Activated naive CD4-positive, alpha-beta T cell treated with anti-CD3 and anti-CD28 coated beads for 36 hours (primary cell): ENCODE measurements at places on chromosomes 13 and 19. TPM values are rescaled to one million over a fixed set of nuclear protein-coding genes. Genes with fewer than 3 reads are reported as not detected.
A peak's percentile ranks its signal among the peaks of the same experiment; 100 is the strongest.

GRCh38 chr13:114100446-114101357 lies 31.7 kb downstream of the RASA3 start:
- DNase-seq: no peak

- no peak for DNase-seq
Measured at GRCh38 chr13:106513025-106513983, 22.2 kb downstream of the EFNB2 start.

DNA sequence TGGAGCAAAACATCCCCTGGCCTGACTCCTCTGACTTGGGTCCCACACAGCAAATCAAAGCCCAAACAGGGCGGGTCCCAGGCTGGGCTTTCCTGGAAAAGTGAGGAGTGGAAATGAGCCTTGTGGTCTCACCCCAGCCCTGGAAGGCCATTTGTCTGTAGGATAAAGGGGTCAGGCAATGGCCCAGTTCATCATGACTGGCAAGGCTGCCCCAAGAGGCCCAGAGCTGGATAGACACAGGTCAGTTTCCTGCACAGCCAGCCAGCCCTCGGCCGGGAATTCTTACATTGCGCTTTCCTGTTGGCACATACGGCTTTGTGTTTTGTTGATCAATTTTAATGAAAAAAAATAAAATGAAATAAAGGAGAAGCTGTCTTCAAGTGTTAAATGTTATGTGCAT lies 174.3 kb downstream of the TSHZ3 start:
- no peak for DNase-seq

DNA sequence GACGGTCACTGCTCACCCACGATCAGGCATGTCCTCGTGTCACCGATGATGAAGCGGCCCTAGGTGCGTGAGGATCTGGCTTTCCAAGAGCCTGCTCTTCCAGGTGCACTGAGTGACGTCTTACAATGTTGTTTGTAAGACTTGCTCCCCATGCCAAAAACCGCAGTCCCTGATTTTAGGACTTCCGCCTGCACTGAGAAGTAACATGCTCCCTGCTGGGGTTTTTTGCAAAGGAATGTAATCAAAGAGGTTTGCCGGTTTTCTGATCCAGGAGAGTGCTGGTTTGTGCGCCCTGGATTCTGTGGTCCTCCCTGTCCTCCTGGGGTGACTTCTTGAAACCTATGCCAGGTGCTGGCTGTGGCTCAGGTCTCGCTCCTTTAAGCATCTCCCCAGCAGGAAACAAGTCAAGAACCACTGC lies 38.8 kb downstream of the MYO9B start:
- no peak for DNase-seq

DNA sequence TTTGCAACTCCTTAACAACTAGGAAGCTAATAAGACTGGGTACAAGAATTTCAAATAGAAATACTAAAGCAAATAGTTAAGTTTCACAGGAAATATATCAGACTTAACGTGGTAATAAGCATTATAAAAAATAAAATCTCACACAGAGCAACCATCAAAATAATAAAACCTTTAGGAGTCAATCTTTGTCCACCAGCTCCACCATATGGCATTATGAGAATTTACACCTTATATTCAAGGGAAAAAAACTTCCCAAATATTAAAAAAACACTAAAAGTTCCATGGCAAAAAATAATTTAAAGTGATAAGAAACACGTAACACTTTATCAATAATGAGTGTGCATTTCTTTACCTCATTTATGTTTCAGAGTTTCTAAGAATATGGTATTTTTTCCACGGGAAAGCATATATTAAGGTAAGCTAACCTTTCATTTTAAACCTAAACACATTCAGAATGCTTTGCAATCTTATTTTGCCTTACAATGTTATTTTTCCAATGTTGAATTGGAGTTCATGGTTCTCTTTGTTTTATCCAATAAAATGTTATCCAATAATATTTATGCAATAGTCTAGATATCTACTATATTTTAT lies 423.2 kb upstream of the SGCG start:
- no peak for DNase-seq

DNA sequence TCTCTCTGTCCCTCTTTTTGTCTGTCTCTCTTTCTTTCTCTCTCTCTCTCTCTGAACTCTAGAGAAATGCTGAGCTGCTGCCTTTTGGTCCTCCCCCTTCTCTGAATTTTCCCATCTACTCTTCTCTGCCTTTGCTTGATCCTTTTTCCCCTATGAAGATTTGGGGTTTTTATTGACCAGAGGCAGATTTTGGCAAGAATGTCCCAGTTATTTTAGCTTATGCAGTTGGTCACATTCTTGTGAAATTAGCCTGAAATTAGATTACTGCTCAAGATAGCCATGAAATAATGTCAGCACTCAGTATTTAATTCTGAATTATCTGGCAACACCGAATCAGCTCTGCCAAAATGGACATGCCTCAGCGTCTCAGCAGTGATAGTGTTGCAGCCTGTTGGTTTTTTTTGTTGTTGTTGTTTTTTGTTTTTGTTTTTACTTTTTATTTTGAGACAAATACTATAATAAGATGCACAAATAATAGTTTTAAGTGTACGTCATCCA lies 17.2 kb upstream of the SPART start:
- DNase-seq: no peak

The CCL25 gene
- not detected for total RNA-seq

- no peak for DNase-seq
Measured at GRCh38 chr13:83824560-83824959, 57.7 kb downstream of the SLITRK1 start.

GRCh38 chr13:95492044-95492801 lies 60.3 kb upstream of the CLDN10 start:
- DNase-seq: no peak

GRCh38 chr13:75704927-75705288 lies 68.8 kb downstream of the LMO7 start:
- no peak for DNase-seq

- peak; percentile 51 for DNase-seq
Measured at GRCh38 chr19:571566-571974, 826 bp upstream of the BSG start.

GRCh38 chr13:28984825-28985224 lies 164.7 kb downstream of the MTUS2 start:
- DNase-seq: no peak

DNA sequence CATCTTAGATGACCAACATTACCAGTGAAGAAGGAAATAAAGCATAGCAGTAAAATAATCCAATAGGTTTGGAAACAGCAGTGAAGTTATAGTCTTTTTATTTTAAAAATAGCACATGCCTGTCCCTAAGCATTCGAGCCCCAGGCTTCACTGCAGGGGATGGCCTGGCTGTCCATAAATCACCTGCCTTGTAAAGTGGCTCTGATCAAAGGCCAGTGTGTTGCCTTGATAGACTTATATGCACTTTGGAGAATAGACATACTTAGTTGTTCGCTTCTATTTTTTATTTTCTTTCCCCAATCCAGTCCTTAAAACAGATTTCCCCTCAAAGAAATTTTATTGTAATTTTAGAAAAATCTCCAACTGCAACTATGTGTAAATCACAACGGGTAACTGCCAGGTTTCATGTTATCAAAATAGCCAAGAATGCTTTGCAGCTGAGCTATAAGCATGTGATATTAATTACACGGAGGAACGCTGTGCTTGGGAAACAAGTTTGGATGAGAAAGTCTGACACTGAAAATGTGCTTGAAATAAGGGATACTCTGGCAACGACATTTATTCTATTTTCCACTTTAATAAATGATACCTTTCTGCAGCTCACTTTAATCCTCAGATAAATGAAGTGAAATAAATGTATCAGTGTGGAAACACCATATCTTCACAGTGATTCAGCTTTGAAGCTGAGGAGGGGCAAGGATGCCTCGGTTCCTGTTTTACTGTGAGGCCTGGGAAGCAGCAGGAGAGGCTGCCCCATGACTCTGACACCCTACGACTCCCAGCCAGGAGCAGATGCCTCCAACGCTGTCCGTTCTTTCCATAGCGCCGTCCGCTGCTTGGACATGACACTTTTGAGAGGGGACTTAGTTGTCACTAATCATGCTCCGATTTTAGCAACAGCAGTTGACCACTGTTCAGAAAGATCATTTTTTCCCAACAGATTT lies 5.5 kb upstream of the METTL21C start:
- no peak for DNase-seq

DNA sequence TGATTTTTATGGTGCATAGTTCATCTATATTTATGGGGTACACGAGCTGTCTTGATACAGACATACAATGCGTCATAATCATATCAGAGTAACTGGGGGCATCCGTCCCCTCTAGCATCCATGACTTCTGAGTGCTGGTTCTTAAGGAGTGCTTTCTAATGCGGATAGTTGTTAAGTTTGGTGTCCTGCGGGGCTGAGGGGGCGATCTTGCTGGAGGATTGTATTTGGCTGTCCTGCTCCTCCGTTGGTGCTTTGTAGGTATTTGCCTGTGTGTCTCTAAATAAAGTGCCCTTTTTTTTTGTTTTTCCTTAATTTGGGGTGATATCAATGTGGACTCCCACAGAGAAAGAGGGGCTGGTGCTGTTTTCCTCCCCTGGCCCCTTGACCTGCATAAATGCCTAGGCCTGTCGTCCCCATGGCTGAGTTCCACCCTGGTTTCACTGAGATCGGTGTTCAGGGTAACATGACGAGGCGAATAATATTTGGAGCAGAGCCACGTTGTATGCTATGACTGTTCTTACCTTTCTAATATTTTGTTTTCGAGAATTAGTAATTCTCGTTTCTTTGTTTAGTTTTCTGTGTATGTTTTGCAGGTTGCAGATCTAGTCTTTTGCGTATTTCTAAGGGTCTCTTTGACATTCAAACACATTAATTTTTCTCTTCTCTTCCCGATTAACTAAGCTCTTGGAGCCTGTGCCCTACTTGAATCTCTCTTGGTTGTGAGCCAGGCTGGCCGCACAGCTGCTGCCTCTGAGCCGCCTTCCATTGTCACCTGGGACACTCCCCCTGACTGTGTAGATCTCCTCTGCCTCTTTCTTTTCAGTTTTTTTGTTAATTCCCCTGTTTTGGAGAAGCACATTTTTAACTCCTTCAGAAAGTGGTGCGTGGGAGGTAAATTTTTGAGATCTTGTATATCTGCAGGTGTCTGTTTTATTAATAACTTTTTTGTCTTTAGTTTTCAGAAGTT lies 100.3 kb downstream of the ARHGEF7 start:
- DNase-seq: no peak

DNA sequence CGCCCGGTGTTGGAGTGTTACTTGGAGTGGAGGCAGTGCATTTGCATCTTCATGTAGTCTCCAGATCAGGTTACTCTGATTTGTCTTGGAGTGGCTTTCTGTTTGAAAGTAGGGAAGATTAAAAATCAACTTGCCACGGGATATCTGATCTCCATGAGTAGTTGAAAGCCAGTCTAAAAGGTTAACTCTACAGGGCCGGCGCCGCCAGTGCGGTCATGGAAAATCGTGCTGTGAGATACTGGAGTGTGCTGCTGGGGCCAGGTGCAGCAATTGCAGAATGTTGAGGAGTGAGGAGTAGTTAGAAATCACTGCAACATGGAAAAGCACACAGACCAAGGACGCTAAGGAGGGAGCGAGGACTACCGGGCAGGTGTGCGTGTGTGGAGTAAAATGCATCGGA lies 175.0 kb downstream of the STK24 start:
- no peak for DNase-seq

GRCh38 chr13:33236021-33236420 lies 49.5 kb downstream of the STARD13 start:
- DNase-seq: no peak

The ZNF536 gene
- not detected for total RNA-seq

GRCh38 chr13:98538876-98539275 lies 38.0 kb downstream of the STK24 start:
- no peak for DNase-seq

DNA sequence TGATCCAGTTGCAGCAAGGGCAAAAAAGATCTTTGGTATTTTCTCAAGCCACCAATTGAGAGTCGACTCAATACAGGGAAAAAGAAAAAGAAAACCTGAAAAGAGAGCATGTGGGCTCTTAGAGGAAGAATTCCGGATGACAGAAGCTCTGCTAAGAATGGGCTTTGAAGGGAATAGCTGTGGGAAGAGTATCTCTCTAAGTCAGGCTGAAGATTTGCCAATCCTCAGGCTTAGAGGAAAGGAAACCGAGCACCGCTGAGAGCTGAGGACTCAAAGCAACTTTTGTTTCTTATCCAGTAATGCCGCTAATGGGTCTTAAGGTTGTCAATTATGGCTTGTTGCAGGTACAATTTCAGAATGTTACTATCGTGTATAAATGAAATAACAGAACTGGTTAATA lies 166.4 kb downstream of the EFNB2 start:
- no peak for DNase-seq

GRCh38 chr13:63910511-63910910 lies 2494.9 kb upstream of the PCDH20 start:
- no peak for DNase-seq

DNA sequence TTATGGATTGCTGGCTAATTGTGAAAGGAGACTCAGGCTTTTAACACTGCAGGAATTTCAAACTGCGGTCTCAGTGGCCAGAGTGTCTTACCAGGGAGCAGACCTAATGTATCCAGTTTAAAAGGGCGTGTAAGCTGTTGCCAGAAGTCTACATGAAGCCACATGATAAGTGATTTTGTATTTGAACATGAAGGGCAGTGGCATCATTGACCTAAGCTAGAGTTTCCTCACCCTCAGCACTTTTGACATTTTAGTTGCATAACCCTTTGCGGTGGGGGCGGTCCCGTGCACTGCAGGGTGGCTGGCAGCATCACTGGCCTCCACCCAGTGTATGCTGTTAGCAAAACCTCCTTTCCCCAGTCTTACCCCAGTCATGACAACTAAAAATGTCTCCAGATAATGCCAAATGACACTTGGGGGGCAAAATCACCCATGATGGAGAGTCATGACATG lies 23.7 kb upstream of the GPR18 start:
- DNase-seq: peak; percentile 80

DNA sequence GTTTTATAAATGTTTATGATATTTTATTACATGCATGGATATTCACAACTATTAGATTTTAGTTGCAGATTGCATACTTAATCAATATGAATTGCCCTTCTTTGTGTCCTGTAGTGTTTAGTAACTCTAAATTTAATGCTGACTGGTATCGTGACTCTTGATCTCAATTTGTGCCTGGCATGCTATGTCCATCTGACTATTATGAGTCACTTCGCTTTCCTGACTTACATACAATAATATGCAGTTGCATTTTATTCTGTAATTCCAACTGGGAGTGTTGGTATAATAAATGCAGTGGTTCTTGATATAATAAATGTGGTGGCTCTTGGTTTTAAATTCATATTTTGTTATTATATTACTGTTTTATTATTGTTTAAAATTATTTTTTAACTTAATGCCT lies 277.5 kb downstream of the LIG4 start:
- no peak for DNase-seq

- no peak for DNase-seq
Measured at GRCh38 chr19:55901369-55902079, 30.6 kb downstream of the NLRP13 start.

- DNase-seq: peak; percentile 70
Measured at GRCh38 chr19:48480558-48481500, 11.7 kb downstream of the CYTH2 start.

GRCh38 chr13:79593641-79594275 lies 112.8 kb downstream of the NDFIP2 start:
- no peak for DNase-seq

GRCh38 chr13:105572401-105572800 lies 963.1 kb downstream of the EFNB2 start:
- DNase-seq: no peak

The FUT2 gene
- total RNA-seq: not detected

The PCDH9 gene
- total RNA-seq: 0.10 TPM

GRCh38 chr13:24627090-24627714 lies 53.0 kb upstream of the ATP12A start:
- no peak for DNase-seq

- no peak for DNase-seq
Measured at GRCh38 chr19:5006201-5006600, 37.3 kb downstream of the KDM4B start.

The TRIM28 gene
- total RNA-seq: 483 TPM
